ENCODE measurements at places on chromosomes 11 and 22.
A peak's percentile ranks its signal among the peaks of the same experiment; 100 is the strongest.

- no peak for DNase-seq
Observed at GRCh38 chr11:125063429-125064043, 431 bp downstream of the SLC37A2 start.

GRCh38 chr11:118929501-118930093, 3.9 kb upstream of the BCL9L start:
- peak; percentile 93 for DNase-seq

- DNase-seq: no peak
Observed at GRCh38 chr22:29049655-29050263, 11.9 kb downstream of the C22orf31 start.

GRCh38 chr11:129190087-129190486, 2.0 kb downstream of the ARHGAP32 start:
- no peak for DNase-seq

GRCh38 chr11:103696123-103696522, 340.3 kb upstream of the DDI1 start:
- no peak for DNase-seq

- DNase-seq: no peak
Observed at GRCh38 chr22:47850644-47851151, 1088.2 kb downstream of the TBC1D22A start.

- no peak for DNase-seq
Observed at GRCh38 chr11:76562541-76562940, 108.0 kb downstream of the LRRC32 start.

DNA sequence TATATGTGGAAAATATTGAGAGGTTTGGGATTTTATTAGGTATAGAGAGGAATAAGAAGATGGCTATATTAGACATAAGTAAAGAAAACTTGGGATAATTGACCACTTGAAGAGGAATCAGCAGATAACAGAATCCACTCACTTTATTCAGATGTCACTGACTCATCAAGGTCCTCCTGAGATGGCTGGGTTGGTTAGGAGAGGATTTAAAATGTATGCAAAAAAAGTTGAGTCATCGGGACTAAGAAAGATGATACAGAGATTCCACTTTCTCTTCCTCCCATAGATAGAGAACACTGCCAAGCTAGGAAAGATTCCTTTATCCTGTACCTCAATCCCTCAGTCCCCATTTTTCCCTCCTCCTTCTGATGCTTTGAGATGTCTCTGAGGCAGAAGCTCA, at the start of gene OR6A2:
OR6A2 (minus strand) TSS at position 288 of the 400 bp plus-strand sequence. CDS start 3,981 bp downstream, outside the sequence.
- DNase-seq: no peak

DNA sequence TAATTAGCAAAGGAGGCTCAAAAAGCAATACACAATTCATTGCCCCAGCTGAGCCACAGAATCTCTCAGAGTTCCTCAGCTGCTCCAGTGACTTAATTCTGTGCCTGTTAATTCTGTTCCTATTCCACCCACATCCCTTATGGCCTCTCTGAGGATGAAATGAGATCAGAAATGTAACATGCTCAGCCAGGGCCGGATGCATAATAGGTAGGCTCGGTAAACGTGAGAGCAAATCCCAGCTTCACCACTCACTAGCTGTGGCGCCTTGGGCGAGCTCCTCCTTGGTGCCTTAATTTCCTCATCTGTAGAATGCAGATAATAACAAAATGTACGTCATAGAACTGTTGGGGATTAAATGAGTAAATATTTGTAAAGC, 42.8 kb upstream of the DKK3 start:
- DNase-seq: no peak

GRCh38 chr11:45386972-45387371, 100.8 kb upstream of the SYT13 start:
- peak; percentile 4 for DNase-seq

- peak; percentile 64 for DNase-seq
Observed at GRCh38 chr22:44195189-44195871, 14.6 kb downstream of the PARVG start.

DNA sequence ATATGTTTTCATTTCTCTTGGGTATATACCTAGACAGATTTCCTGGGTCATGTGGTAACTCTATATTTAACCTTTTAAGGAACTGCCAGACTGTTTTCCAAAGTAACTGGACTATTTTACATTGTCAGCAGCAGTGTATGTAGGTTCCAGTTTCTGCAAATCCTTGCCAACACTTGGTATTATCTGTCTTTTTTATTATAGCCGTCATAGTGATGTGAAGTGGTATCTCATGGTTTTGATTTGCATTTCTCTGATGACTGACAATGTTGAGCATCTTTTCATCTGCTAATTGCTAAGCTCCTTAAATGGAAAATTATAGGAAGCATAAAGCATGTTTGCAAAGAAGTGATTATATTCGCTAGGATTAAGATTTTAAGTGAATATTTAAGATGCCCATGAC, 13.9 kb downstream of the NNMT start:
- DNase-seq: no peak
